NCI-H2227 treated with DMSO at 0.1 percent for 48 hours (cell line): ENCODE measurements at places on chromosomes 2 and 18.
A peak's percentile ranks its signal among the peaks of the same experiment; 100 is the strongest.

DNA sequence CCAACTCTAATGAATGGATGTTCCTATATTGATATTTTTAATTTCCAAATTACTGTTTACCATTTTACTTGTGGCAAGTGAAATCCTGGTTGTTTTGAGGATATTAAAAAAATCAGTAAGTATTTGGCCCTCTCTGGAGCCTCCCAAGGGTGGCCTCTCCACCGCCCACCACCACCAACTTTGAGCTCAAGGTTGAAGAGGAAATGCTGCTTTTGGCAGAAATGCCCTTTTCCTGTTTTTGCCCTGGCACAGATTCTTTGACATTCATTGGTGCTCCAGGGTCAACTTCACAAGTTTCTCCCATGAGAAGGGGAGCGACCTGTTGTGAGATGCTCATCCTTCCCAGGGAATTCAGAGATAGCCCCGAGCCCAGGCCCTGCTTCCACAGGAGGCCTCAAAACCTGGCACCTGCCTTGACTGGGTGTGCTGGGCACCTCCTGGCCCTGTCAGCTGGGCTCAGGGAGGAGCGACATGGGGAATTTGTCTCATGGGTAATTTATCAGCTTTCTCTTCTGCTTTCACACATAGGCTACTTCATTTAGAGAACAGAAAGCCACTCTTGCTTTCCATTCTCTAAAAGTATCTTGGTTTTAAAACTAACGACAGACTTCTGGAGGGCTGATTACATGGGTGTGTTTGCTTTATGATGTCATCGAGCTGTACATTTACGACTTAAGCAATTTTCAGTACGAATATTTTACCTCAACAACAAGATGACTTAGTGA, 6.9 kb downstream of the CD8A start:
- no peak for DNase-seq

DNA sequence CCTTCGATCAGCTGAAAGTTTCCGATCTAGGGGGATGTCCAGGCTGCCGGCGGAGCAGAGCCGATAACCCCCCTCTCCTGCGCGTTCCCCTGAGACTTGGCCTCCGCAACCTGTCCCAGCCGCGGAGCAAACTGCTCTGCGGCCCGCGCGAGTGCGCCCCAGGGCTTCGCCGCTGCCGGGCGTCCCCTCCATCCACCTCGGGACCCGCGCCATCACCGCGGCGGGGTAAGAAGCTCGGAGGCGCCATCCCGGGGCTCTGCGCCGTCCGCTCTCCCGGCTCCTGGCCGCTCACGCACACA, 990 bp upstream of the GDF7 start:
- DNase-seq: no peak

- DNase-seq: no peak
Observed at GRCh38 chr2:78304678-78305077, 720.8 kb upstream of the REG3G start.

- no peak for DNase-seq
Observed at GRCh38 chr18:40041951-40042350, 1913.1 kb upstream of the PIK3C3 start.

- no peak for DNase-seq
Observed at GRCh38 chr18:30499721-30500120, 542.8 kb downstream of the DSC3 start.

GRCh38 chr18:2917259-2918047, 70.6 kb downstream of the EMILIN2 start:
- DNase-seq: no peak

DNA sequence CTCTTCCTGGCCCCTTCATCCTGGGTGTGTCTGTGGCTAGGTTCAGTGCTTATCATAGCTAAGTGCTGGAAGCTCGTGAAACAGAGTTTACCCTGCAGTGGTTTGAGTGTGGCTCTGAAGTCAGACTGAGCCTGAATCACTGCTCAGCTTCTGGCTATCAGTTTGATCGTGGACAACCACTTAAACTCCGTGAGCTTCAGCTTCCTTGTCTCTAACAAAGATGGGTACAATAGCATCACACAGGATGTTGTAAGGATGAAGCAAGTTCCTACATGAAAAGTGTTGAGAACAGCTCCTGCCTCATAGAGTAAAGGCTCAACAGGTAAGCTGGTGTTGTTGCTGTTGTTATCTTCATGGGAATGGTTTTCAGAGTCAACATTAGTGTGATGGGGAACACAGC, 210.3 kb downstream of the CLIP4 start:
- DNase-seq: no peak

GRCh38 chr2:192286093-192286701, 91.5 kb upstream of the TMEFF2 start:
- peak; percentile 59 for DNase-seq

DNA sequence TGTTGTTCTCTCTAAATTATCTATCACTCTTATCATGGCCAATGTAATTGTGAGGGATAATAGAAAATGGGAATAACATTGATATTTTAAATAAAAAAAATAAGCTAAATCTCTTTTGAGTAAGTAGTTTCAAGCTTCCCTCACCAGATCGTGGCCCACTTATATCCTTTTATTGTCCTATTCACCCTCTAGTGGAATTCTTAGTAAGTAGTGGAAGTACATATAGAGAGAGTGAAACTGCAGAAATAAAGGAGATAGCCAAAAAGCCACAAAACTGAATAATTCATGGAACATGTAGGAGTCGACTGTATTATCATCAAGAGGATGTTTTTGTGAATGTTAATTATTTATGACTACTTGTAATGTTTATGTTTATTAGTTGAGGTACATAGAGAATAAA, 66.1 kb upstream of the DTNA start:
- DNase-seq: no peak

- DNase-seq: no peak
Observed at GRCh38 chr2:172181840-172182239, 79.1 kb upstream of the DLX2 start.

DNA sequence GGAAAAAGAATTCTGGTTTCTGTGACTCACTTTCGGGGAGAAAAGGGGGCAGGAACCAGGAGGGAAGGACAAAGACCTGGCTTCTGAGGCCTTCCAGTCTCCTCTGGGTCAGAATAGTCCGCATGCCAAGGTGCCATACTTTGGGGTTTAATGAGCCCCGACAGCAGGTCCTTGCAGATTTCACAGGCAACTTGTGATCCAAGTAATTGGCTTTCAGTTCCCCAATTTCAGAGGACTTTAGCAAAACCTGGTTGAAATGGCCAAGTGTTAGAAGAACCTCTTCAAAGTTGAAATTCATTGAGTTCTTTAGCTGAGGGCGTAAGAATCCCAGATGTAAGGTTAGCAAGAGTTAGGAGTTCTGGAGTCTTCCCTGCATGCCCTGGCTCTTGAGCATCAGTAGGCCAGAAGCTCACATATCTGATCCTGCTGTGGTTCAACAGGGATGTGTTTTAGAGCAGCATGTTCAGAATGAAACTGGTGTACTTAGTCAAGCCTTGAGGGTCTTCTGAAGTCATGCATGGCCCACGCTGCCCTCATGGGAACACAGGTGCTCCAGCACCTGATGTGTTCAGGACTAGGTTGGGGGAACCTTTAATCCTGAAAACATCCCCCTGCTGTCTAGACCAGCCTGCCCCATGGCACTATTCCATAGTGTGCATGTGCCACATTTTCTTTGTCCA, 143.0 kb downstream of the NUP35 start:
- no peak for DNase-seq

DNA sequence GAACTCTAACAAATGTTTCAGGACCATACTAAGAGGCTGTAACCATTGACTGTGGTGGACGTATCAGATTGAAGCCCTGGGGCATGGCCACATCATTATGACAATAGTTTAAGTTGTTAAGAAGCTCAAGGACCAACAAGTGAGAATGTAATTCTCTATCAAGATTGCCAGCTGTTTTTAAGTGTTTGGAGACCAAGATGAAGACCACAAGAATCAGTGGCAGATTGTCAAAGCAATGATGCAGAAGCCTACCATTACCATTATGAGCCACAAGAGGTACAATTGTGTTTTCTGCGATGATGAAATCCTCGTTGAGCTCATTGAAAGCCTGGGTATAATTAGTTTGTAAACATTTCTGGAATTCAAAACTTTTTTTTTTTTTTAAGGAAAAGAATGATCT, 261.1 kb upstream of the ZEB2 start:
- no peak for DNase-seq

GRCh38 chr18:59672235-59672711, 24.9 kb downstream of the CCBE1 start:
- DNase-seq: peak; percentile 79

DNA sequence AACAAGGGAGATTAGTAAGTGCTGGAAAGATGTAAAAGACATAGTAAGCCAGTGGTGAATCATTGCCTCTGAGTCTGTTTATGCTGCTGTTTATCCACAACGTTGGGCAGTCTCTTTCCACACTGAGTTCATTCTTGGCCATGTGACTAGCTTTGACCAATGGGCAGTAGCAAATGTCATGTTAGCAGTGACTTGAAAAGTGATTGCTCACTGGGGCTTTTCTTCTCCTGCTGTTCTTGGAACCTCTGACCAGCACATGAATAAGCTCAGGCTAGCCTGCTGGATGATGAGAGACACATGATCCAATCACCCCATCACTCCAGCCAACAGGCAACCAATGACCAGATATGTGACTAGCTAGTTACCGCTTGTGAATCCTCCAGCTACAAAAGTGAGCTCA, 360.4 kb downstream of the SLC4A3 start:
- DNase-seq: no peak

- DNase-seq: peak; percentile 70
Observed at GRCh38 chr2:221570321-221570935, 1.7 kb downstream of the EPHA4 start.

DNA sequence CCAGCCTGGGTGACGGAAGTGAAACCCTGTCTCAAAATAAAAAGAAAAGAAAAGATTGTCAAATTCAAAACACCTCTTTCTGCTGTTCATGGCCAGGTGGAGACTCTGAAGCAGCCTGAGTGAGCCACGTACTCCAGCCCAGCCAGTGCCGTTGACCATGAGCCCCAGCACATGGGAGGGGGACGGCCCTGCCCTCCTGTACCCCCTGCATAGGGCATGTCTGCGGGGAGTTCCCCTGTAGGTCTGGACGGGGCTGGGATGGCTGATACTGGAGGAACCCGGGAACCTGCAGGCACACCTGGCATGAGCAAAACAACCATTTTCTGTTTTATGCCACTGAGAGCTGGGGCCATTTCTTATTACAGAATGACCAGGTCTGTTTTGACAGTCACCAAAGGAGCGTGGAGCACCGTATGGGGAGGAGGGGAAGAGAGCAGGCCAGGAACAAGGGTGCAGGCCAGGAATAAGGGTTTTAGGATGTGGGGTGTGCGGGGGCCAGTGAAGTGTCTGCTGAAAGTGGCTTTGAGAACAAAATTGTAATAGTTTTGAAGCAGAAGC, 30.1 kb downstream of the TMEM18 start:
- DNase-seq: no peak

- DNase-seq: no peak
Observed at GRCh38 chr2:273333-273732, 8.6 kb downstream of the ACP1 start.

GRCh38 chr18:36352384-36352783, 54.9 kb downstream of the FHOD3 start:
- DNase-seq: peak; percentile 1

DNA sequence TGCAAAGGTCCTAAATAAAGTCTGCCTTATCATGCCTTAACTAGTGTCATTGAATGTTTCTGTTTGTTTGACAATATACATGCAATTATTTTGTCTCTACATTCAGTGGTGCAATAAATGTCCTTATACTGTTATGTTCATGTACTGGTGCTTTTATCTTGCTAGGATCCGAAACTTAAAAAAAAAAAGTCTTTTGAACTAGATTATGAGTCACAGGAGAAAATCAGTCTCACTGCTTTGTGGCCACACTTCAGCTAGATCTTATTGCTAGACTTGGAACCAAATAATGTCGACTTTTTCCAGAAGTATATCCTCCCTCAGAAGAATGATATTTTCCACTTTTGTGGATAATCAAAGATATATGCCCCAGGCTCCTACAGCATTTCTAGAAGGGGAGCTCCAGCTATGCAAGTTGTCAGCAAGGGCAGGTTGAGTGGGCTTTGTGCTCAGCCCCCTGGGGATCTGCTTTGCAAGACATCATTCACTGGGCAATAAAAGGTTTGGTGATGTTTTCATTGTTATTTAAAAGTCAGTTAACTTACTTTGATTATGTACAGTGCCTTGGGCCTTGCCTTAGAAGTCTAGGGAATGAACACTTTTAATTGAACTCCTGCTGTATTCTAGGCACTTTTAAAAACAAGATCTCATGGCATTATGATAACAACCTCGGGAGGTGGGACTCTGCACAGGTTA, 157.1 kb upstream of the LRRTM1 start:
- DNase-seq: no peak

DNA sequence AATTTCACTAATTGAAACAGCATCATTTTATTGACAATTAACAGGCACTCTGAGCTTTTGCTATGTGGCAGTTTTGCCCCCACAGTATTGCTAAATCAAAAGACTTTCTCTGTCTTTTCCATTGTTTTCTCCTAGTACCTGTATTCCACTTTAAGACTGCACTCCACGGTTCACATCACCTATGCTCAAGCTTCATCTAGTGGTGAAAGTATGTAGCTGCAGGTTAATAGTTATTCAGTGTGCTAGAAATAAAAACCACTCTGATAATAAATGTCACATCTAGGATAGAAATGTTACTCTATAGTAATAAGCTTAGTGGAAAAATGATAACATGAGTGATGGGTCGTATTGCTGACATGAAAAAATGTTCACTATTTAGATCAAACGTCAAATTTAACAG, 24.6 kb downstream of the ARL6IP6 start:
- peak; percentile 12 for DNase-seq

DNA sequence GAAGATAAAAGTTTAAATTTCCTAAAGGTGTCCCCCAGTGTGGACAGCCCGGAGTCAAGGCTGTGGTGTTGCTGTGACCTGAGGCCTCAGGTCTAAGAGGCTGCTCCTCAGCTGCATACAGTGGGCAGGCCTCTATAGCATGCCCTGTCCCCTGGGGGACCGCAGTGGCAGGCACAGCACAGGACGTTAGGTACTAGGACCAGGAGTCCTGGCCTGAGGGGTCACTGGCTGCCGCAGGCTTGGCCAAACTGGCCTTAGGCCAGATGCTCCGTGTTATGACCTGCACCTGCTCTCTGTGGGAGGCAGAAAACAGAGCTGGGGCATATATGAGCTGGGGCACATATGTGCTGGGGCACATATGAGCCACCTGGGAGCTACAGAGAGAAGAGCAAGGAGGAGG, 21.2 kb upstream of the MAL start:
- no peak for DNase-seq

DNA sequence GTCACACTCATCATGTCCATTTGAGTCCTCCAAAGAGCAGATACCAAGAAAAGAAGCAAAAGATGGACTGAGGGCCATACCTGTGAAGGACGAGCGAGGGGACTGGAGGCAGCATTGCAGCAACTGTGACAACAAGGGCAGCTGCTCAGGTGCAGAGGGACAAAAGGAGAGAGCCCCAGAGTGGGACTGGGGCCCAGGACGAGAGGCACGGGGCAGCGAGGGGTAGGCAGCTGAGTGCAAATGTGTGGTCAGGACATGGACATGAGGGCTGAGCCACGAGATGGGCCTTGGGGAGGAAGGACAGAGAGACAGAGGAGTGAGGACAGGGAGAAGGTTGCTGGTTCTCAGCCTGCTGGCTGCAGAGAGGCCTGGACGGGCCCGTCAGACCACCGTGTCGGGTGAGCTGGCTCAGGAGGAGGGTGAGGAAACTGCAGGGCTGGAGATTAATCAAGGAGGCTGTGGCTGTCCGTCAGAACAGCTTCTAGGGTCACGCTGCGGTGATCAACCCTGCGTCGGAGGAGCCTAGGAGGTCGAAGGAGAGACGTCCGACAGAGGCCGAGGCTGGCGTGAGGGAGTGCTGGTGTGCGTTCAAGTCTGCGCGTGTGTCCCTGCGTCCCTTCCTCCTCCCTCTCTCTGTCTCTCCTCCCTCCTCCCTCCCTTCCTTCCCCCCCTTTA, 206.8 kb upstream of the HDAC4 start:
- no peak for DNase-seq
